CD4-positive, alpha-beta memory T cell (primary cell): ENCODE measurements at places on chromosomes 3 and 15.

GRCh38 chr3:153052096-153052460 lies 109.9 kb upstream of the RAP2B start:
- no peak for DNase-seq

GRCh38 chr3:21407743-21408142 lies 343.3 kb downstream of the ZNF385D start:
- DNase-seq: no peak

DNA sequence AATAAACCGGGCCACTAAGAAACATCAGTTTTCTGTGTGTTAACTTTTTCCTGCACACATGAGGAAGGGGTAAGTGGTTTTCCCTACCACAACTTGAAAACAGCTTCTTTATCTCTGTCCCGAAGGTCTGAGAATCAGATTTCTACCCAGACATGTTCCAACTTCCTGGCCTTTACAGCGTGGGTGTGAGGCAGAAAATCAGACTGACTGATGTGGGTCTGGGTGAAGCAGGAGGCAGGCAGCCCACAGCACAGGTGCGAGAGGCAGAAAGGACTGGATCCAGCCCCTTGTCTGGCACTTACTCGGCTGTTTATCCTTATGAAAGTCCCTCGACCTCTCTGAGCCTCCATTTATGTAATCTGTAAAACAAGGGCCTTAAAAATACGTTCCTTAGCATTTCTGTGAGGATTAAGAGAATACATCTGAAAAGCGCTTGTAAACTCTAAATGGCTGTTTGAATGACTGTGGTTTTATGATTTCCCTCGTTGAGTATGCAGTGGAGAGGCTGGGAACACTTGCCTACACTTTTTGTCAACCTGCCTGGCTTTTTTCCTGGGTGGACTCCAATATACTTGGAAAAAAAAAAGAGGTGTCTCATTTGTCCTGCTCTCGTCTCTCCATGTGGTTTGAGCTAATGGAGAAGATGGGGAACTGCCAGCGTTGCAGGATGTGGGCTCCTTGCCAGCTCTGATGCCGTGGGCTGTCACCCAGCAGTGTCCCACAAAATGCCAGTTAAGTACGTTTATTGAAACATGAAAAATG lies 3.1 kb downstream of the AGBL1 start:
- peak; percentile 0 for DNase-seq

DNA sequence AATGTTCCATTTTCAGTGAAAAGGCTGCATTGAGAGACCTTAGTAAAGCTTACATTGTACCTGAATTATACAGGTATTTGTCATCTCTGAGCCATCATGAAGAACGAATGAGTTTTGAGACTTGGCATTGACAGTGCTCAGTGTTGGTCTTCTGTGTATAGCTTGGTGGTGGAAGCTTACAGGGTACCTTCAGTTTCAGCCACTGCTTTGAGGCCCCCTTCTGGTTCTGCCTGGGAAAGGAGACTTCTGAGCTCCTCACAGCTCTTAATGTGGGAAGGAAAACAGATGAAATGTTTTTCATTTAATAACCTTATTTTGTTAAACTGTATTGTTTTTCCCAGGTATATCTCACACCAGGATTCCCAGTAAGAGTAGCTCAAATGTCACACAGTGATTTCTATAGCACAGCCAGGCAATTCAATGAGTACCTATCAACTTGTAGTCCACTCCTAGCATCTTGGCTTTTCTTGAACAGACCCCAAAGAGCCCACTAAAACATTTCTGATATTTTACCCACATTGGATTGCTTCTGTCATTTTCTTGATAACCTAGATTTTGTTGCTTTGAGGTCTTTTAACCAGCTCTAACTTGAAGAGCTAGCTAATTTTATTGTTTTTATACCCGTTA lies 5.6 kb downstream of the SERPINI1 start:
- peak; percentile 19 for DNase-seq

DNA sequence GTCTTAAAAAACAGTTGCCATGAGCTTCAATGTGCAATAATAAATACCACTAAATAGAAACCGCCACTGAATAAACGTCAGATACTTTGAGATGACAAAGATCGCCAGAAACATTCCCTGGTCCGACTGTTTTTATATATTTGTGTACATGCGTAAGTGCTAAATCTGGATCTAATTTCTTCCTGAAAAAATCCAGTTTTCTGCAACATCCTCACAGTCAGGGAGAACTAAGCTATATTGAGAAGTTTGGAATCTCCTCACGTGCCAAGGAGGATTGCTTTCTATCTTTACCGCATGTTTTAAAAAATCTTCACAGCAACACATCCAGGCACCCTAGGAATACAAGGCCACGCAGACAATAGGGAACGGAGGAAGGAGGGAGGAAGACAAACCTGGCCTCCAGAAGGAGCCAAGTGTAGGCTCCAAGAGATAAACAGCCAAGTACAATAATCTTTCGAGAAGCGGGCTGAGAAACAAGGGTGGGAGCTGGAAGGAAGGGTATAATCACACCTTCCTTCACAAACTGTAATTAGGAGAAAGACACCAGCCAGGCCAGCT lies 5.7 kb downstream of the VGLL4 start:
- no peak for DNase-seq

DNA sequence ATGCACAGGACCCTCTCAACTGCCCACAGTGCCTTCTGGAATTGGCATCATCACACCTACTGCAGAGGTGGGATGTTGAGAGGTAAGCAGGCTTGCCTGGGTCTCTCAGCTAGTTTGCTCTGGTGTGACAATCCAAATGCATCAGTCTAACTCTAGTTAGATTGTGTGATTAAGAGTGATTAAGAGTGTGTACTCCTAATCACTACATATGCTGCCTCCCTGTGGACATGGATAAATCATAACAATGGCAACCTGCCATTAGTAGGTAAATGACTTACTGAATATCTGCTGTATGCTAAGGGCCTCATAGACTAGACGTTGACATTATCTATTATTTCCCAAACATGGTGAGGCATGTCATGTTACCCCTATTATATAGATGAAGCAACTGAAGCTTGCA lies 342.1 kb downstream of the OCA2 start:
- no peak for DNase-seq

GRCh38 chr3:45776301-45776595 lies 20.1 kb downstream of the SLC6A20 start:
- DNase-seq: no peak
